ENCODE measurements at places on chromosomes 6 and 20.

DNA sequence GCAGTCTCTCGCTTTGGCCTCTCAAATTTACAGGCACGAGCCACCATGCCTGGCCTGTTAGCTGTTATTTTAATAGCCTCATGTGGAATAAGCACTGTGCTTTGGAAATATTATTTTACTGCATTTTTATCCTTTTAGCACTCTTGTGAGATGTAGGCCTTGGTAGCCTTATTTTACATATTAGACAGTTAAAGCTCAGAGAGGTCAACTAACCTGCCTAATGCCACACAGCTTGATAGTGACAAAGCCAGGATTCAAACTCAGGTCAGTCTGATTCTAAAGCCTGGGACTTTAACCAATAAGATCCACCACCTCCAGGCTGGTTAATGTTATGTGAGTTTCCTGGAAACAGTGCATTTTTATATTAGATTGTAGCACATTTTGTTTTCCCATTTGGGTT, 9.5 kb downstream of the TNFAIP3 start:
- DNase-seq = no peak

- DNase-seq = no peak
These were observed 48.9 kb downstream of the DUSP22 start for GRCh38 chr6:340991-341827.

- DNase-seq = no peak
These were observed 20.6 kb upstream of the CHMP4B start for GRCh38 chr20:33790566-33790965.

GRCh38 chr6:137917551-137918325, 50.7 kb downstream of the TNFAIP3 start:
- DNase-seq = no peak

- DNase-seq = no peak
These were observed 32.0 kb upstream of the TBC1D22B start for GRCh38 chr6:37225350-37226169.

Measured in NCI-H1930 (cell line).